ENCODE measurements at places on chromosomes 2 and 18. TPM values are rescaled to one million over a fixed set of nuclear protein-coding genes. Genes with fewer than 3 reads are reported as not detected.

The ICOS gene
- not detected for total RNA-seq

The SCG2 gene
- not detected for total RNA-seq

The IL1F10 gene
- total RNA-seq, result not detected

The NAGK gene
- total RNA-seq, result 45.1 TPM

The PRSS56 gene
- 0.19 TPM for total RNA-seq

Data from Right ventricle myocardium superior (tissue), 1 donor.